ENCODE measurements at places on chromosomes 1 and 21.

GRCh38 chr1:83769594-83770318 is 229.2 kb downstream of the TTLL7 start:
- no peak for DNase-seq

DNA sequence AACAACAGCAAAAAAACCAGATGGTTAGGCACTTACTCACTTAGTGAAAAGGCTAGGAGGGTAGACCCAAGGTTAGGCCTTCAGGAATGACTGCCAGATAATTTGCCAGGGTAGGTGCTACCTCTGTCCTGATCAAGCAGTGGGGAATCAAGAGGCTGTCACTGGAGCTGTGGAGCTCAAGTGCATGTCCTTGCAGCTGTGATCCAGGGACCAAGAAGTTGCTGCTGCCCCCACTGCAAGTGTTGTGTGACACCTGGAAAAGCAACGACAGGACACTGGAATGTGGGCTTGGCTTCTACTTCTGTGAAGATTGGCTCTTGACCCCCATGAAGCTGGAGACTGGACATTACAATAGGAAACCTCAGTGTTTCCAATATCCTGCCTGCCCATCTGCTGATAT is 72.1 kb downstream of the PEX14 start:
- no peak for DNase-seq

- no peak for DNase-seq
Measured at GRCh38 chr1:55213151-55213884, 1.8 kb downstream of the USP24 start.

DNA sequence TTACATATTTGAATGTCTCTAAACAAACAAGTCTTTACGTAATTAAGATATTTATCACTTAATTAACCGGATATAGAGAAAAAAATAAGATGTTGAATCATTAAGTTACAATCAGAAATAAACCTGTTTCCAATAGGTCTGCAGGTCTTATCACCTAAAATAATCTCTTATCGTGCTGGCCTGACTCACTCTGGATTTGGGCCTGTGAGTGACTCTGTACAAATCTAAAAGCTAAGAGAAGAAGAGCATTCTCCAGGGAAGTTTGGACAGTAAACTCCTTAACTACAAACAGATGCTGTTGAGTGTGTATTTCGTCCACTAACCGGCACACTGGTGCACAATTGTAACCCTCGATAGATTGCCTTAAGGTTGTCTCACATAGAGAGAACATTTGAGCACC is 25.3 kb downstream of the CEP104 start:
- no peak for DNase-seq

GRCh38 chr1:117883616-117884015 is 45.8 kb downstream of the GDAP2 start:
- DNase-seq, result no peak

DNA sequence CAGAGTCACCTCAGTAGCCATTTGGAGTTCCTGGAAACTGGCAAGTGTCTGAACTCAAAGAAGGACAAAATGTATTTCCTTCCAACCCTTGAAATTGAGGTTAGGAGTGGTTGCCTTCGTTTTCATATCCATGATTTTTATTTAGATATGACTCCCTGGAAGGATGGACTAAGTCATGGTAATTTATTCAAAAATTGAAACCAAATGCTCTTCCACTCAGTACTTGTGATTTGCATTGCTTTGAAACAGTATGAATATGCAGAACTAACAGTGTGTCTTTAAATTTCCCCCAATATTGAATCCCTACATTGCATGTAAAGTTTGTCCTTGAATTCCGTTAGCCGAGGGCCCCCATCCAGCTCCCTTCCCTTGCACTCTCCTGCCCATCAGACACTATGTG is 112.1 kb upstream of the DNAH14 start:
- no peak for DNase-seq

DNA sequence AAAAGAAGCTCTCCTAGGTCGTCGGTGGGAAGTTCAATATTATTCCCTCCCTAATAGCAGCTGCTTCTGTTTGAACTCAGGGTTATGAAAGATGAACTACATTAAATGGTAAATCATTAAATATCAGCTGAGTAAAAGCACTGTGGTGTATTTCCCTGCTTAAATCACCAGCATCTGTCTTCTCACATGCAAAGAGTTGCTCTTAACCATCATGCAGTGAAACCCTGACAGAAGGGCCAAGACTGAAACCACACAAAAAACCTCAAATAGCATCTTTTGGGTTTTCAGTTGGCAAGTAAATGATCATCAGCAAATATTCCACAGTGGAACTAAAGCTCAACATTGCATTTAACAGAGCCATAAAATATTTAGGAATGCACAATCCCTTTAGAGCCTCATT is 380.0 kb upstream of the ADGRL2 start:
- no peak for DNase-seq

- no peak for DNase-seq
Measured at GRCh38 chr1:73832276-73833181, 365.4 kb downstream of the LRRIQ3 start.

DNA sequence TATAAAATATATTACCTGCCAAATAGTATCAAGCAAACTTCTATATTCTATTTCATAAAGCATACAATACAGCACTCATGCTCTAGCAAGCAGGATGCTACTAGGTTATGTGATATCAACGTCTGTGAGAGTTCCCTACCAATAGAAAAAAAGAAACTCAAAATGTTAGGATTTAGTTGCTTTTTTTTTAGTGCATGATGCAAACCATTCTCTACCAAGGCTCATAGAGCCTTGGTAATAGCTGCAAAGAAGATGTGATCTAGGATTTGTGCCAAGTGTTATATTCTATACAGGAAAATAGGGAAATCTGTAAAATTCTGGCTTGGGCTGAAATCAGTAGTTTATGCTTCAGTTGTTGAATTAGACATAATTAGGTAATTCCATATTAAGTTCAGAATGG is 394.4 kb downstream of the DSCAM start:
- DNase-seq, result no peak

GRCh38 chr1:10380594-10381275 is 18.1 kb upstream of the PGD start:
- DNase-seq, result no peak

- no peak for DNase-seq
Measured at GRCh38 chr1:118783095-118783758, 204.9 kb downstream of the TBX15 start.

DNA sequence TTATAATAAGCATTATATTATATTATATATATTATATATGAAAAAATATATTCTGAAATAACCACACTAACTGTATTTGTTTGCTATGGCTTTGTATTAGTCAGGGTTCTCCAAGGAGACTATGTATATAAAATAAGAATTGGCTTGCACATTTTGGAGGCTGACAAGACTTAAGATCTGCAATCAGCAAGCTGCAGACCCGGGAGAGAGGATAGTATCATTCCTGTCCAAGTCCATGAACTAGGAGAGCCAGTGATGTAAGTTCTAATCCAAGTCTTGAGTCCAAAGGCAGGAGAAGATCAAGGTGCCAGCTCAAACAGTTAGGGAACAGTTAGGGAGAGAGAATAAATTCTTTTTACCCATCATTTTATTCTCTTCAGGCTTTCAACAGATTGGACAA is 639.5 kb downstream of the PLPP3 start:
- DNase-seq, result no peak

GRCh38 chr1:231919239-231919885 is 292.8 kb downstream of the DISC1 start:
- no peak for DNase-seq

DNA sequence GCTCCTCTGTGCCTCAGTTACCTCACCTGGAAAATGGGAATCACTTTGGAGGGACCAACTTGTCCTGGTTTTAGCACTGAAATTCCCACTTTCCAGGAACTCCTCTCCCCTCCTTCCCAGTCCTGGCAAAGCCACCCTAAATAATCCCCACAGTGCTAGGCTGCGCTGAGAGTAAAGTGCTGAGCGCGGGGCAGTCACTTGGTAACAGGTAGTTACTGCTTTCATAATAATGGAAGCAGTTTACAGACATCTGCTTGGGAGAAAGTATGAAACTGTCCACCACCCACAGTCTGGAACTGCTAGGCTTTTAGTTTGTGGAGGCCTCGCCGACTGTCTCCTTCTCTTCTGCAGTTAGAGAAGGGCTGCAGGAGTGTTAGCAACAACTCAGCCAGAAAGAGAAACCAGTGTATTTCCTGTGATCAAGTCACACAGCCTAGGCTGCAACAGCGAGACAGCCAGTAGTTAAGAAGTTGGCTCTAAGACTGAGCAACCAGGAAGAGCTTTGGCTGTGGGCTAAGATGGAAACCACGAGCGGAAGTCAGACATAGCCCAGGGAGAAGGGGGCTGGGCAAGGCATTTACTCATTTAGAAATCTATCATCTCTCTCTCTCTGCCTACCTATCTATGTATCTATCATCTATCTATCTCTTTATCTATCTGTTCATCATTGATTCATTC is 30.8 kb upstream of the ABCG1 start:
- DNase-seq, result no peak
